ENCODE measurements at places on chromosomes 11 and 22. TPM values are rescaled to one million over a fixed set of nuclear protein-coding genes. Genes with fewer than 3 reads are reported as not detected.
A peak's percentile ranks its signal among the peaks of the same experiment; 100 is the strongest.

CREB3L1 gene
- total RNA-seq: 0.12 TPM

SBF1 gene
- total RNA-seq: 101 TPM

FXYD2 gene
- total RNA-seq: 8.8 TPM

MIOX gene
- total RNA-seq: not detected

SEPTIN3 gene
- 0.38 TPM for total RNA-seq

MS4A4E gene
- total RNA-seq: not detected

MARK2 gene
- total RNA-seq: 29.0 TPM

MMP27 gene
- not detected for total RNA-seq

DNA sequence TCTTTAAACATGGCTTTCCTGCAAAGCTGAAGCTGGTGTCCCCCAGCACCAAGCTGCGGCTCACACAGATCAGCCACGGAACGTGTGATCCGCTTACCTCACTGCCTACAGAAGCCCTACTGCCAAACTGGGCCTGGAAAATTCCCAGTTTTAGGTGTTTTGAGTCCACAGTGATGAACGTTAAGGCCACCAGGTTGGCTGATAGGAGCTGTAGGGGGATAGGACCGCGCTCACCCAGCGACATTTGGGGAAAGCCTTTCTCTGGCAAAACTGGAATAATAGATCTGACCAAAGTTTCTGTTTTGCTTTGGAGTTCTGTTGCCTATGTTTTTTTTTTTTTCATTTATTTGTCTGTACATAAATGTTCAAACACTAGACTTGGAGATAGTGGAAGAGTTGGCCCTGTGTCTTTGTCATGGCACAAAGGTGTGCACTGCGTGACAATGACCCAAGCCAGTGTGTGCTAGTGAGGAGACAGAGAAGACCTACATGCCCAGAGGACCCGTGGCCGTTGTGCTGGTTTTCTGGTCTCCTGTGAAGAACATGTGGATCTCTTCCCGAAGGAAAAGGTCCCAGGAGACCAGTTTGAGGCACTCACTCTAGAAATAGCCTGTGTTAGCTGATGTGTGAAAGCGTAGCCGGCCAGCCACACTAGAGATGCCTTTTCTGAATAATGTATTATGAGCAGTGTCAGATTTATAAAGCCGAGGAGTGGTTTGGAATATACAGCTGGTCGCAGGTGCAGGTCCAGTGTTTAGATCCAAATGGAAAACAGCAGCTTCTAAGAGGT, 15.0 kb downstream of the ASPHD2 start:
- DNase-seq: no peak

- DNase-seq: peak; percentile 66
Observed at GRCh38 chr11:67118181-67118766, 789 bp upstream of the KDM2A start.

GRCh38 chr11:623349-623869, 1.3 kb downstream of the CDHR5 start:
- no peak for DNase-seq

DNA sequence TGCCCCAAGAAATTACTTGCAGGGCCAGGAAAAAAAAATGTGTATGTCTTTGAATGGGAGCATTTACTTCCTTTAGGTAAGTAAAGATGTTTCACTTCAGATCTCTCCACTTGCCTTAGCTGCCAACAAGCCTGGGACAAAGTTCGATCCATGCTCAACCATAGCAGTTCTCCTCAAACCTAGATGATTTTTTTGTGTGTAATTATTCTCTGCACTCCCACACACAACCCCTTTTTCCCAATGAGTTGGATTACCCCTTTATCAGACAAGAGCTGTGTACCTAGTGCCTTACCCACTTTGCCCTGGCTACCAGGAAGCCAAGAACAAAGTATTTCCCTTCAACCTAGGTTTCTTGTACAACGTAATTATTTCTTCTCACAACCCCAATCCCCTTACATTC, 35.6 kb downstream of the TPBGL start:
- no peak for DNase-seq

DNA sequence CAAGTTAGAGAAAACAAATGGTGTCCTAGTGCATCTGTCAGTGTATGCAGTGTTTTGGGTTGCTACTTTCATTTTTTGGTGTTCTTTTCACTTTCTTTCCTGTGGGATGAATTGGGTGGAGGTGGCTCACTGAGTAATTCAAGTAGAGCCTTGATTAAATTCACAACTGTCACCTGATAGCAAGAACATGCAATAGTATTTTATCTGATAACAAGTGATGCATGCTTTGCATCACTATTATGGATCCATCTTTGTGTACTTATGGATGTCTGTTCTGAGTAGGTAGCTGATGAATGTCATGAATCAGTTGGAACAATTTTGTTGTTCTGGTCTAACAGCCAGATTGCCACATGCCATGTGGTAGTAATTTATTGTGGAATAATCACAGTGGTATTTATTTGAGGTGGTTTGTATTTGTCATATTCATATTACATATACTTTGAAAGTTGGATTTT, 87.5 kb downstream of the DDX10 start:
- DNase-seq: no peak

DNA sequence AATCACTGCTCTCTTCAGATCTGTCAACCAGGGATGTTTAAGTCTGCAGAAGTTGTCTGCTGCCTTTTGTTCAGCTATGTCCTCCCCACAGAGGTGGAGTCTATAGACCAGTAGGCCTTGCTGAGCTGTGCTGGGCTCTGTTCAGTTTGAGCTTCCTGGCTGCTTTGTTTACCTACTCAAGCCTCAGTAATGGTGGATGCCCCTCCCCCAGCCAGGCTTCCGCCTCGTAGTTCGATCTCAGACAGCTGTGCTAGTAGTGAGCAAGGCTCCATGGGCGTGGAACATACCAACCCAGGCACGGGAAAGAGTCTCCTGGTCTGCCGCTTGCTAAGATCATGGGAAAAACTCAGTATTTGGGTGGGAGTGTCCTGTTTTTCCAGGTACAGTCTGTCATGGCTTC, 27.6 kb upstream of the CASP12 start:
- no peak for DNase-seq

GRCh38 chr11:78419327-78419726, 1.7 kb upstream of the GAB2 start:
- DNase-seq: no peak

- DNase-seq: no peak
Observed at GRCh38 chr22:40819599-40820140, 524 bp upstream of the SLC25A17 start.

- no peak for DNase-seq
Observed at GRCh38 chr11:71311928-71312510, 59.6 kb upstream of the SHANK2 start.

- DNase-seq: no peak
Observed at GRCh38 chr11:9868641-9869040, 204.8 kb downstream of the SWAP70 start.

- no peak for DNase-seq
Observed at GRCh38 chr22:42820045-42820763, 36.9 kb downstream of the ARFGAP3 start.

DNA sequence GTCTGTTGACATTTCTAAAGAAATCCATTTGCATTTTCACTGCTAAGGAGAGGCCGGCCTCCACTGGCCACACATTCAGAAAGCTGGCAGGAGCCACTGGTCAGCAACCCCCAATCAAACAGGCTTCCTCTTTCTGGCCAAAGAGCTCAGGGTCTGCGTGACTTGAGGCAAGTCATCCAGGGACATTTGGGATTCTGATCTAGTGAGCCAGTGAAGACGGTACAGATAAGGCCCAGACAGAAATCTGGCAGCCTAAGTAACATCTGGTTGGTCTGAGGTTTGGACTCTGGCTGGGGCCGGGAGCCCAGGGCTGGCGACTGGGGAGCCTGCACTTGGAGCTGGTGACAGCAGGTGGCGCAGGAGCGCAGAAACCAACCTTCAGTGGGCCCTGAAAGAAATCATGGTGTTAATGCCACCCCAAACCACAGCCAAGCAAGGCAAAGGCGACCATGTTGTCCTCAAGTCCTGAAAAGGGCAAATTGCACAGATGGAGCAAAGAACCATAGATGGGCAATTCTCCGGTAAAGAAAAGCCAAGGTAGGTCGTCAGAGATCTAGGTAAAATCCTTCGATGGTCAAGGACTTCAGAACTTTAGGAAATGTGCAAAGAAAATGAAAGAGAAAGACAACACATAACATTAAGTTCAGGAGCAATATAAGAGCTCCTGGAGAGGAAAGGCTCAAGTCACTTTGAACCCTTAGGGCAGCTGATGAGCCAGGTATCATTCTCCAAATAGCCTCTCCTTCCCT, 99.4 kb upstream of the BLID start:
- DNase-seq: peak; percentile 33

DNA sequence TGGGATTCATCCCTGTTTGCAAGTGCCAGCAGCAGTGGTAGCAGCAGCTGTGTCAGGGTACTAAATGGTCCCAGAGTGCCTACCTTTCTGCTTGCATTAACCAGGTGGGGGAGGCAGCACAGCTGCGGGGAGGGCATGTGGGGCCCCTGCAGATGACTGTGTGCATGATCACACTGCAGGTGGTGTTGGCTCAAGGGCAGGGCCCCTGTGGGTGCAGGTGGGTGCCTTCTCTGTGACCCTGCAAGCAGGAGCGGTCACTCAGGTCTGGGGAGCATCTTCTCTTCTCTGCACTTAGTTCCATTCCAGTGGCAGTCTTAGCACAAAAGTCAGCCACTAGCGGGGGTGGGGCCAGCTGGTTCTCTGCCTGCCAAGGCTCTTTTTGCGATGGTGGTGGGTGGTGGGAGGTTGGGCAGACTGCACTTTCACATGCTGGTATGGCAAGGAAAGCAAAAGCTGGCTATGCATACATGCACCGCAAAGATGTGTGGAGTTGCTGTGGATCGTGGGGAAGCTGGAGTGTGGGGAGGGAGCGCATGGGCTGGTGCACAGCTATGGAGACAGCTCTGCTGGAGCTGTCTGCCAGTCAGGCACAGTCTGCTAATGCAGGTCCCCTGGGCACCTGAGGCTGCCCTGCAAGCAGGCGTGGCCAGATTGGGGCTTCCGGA, 157.1 kb downstream of the DYNC2H1 start:
- no peak for DNase-seq

DNA sequence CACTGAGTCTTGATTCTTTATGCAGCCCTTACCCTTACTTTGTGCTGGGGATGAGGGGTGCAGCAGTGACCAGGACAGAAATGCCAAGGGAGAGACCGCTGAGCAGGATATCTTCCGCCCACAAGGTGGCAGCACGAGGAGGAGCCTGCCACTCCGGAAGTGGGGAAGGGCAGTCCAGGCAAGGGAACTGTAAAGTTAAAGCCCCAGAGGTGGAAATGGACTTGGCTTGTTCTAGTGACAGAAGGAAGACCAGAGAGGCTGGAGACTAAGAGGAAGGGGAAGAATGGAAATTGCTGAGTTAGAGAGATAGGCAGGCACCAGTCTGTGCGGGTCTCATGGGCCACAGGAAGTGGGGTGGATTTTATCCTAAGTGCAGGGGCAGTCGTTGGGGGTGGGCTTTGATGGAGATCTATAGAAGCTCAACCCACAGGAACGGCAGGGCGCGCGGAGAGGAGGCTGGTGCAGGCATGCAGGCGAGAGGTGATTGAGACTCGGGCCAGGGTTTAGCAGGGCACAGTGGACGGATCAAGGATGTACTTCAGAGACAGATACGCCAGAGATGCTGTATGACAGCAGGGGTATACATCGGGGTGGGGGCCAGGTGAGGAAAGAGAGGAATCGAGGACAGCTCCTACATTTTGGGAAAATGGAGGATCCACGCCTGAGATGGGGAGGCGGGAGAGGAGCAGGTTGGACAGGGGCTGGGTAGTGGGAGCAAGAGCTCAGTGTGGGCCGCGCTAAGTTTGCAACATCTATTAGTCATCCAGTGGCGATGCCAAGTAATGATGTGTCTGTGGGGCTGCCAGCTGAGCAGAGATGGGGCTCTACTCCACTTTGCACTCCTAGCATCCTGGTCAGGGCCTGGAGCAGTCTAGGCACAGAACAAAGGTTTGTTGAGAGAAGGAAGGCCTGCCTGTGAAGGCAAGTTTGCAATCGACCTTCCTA, 3.3 kb upstream of the GRK2 start:
- DNase-seq: peak; percentile 75

- no peak for DNase-seq
Observed at GRCh38 chr11:110471371-110471770, 41.6 kb downstream of the FDX1 start.

DNA sequence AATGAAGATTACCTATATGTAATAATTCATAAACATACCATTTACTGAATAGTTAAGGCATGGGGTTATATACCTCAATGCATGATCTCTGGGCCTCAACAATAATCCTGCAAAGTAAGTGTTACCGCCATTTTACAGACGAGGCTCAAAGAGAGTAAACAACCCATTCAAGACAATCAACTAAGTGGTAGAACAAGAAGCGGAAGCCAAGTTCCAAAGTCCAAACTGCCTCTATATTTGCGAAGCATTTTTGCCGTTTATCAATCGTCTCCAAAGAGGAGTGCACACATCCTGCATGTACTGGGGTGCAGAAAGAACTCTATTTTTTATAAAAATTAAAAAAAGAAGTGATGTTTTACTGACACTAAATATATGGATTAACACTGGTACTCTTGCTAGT, 27.5 kb upstream of the P4HA3 start:
- no peak for DNase-seq

DNA sequence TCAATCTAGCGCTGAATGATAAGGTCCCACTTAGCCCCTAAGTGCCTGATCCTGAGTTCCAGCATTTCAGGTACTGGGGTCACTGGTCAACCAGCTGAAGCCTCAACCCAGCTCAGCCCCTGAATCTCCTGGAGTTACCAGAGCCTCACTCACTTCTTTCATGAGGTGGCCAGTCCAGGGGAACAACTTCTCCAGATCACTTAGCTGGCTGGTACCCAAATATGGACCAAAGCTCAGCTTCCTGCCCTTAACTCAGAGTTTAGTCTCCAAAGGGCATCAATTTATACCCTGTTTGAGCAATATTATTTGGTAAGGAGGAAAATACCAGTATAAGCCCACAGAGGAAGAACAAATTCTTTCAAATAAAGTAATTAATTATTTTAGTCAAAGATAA, 105.6 kb downstream of the SLC1A2 start:
- DNase-seq: no peak

DNA sequence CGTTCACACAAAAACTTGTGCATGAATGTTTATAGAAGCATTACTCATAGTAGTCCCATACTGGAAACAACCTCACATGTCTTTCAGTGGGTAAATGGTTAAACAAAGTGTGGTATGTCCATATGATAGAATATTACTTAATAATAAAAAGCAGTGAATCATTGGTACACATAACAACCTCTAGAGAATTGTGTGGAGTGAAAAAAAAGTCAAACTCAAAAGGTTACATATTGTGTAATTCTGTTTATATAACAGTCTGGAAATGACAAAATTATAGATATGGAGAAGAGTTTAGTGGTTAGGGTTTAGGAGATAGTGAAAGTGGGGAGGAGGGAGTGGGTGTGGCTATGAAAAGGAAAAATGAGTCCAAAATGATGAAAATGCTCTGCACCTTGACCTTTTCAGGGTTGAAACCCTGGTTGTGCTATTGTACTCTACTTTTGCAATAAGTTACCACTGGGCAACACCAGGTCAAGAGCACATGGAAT, 243.4 kb upstream of the DDI1 start:
- no peak for DNase-seq

Measured in activated naive CD8-positive, alpha-beta T cell treated with anti-CD3 and anti-CD28 coated beads for 36 hours (primary cell).